EL (cell line): ENCODE measurements at places on chromosomes 11 and 22.

DNA sequence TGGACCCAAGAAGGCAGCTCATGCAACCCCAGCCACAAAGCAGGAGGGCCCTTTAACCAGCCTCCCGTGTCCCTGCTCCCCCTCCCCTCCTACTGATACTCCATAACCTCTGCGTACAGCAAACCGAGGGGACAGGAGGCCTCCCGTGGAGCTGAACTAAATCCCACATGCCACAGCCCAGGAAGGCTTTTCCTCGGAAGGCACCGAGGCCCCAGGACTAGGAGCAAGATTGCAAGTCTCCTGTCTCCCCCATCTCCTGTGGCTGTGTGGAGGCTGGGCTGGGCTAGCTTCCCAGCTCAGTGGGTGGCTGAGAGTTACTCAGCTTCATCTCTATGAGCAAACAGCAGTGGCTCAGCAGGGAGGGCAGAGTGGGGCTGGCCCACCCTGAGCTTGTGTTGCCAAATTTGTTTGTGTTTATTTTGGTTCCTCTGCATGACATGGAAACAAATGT, 62.7 kb upstream of the NECTIN1 start:
- no peak for DNase-seq

- DNase-seq = no peak
These were observed 1.4 kb downstream of the PACSIN3 start for GRCh38 chr11:47184711-47185304.

DNA sequence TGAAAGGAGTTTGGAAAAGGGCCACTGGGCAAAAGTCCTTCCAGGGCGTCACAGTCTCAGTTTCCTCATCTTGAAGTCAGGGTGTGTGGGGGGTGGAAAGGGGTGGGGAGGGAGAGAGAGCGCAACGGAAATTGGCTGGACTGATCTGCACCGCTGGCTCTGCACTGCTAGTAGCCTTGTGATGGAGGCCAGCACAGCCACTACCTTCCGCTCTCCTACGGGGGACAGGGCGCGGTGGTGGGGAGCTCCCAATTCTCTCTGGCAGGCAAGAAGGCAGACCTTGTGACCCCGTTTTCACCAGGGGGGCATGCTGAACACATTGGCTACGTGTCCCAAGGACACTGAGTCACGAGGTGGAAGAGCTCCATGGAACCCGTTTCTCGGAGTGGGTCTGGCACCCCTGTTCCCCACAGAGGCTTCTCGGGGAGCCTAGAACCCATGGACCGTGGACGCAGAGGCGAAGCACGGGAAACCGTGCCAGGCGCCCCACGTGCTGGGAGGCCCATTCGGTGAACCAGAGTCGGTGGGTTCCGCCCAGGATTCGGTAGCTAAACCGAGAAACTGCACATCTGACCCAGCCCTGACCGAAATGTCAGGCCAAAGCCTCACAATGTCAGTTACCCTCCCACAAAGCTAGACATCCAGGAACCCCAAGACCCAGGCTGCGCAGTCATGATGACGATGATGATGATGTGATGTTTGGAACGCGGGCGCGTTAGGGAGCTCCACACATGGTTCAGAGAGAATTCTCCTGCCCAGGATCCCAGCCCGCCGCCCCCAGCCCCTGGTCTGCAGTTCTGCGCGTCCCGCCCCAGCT, 28.3 kb upstream of the WNT11 start:
- DNase-seq = peak; percentile 29

DNA sequence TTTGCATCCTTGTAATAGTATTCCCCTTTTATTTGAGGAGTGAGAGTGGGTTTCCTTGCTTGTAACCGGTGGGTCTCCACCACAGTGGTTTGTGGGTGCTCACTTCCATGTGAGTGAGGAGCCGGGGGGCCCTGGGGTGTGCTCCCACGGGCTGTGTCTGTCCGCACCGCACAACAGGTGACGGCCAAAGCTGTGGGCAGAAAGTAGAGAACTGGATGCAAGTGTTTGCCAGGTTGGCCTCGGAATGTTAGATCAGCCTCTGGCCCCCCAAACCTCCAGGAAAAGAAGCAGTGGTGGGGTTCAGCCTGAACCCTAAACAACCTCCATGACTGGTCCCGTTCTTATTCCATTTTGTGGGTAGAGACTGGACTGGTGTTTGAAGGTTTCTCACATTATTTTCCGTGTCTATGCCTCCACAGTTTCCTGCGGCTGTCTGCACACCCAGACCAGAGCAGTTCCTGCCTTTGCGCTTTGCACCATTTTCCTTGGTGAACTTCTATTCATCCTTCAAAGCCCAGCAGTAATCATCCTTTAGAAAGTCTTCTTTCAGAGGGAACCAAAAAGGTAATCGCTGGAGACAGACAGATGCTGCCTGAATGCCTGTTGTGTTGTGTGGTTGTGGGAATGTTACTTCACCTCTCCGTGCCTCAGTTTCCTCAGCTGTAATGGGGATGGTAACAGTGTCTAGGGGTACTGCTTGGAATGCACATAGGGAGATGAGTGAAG, 77.2 kb downstream of the MYEOV start:
- no peak for DNase-seq

DNA sequence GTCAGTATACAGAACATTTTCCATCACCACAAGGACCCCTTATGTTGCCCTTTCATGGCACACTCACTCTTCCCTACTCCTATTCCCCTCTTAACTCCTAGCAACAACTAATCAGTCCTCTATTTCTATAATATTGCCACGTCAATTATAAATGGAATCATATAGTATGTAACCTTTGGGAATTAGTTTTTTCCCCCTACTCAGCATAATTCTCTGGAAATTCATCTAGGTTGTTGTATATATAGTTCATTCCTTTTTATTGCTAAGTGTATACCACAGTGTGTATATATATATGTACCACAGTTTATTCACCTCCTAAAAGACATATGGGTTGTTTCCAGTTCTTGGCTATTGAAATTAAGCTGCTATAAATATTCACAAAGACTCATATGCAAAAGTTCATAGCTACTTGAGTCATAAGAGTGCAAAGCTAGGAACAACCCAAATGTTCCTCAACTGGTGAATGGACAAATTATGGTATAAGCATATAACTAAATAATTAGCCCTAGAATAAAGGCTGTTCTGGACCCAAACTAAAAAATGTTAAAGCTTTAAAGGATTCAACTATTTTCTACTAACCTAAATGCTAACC, 41.3 kb downstream of the TUB start:
- no peak for DNase-seq

GRCh38 chr11:87600938-87601337, 563.2 kb downstream of the TMEM135 start:
- DNase-seq = no peak

- no peak for DNase-seq
These were observed 4.4 kb downstream of the TRMU start for GRCh38 chr22:46339956-46340355.

DNA sequence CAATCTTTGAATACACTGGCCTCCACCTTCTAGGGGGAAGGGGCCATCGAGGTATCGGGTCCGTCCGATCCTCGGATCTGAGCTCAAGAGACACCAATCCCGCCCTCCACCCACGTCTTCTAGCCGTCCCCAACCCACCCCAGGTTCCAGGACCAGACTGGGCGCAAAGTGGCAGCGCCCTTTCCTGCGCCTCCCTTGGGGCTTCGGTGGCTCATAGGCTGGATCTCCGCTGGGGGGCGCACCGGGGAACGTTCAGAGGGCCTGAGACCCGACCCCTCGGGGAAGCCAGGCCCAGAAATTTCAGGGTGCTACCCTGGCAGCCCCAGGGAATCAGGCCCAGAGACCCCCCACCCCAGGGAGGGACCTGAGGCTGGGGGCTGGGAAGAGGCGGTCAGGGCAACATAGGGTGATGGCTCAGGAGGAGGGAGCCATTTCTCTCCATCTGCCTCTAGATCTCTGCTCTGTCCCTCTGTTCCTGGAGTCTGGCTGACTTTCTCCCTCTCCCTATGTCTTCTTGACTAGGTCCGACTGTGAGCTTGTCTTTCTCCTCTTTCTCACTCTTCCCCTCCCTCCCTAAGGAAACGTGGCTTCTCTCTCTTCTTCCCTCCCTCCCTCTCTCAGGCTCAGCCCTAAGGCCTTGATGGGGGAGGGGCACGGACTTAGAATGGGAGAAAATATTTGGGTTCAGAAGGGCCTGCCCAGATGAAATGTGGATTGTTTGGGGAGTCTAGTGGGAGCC, 1.1 kb downstream of the CREB3L1 start:
- peak; percentile 84 for DNase-seq

GRCh38 chr11:43200031-43200430, 111.8 kb upstream of the API5 start:
- no peak for DNase-seq

DNA sequence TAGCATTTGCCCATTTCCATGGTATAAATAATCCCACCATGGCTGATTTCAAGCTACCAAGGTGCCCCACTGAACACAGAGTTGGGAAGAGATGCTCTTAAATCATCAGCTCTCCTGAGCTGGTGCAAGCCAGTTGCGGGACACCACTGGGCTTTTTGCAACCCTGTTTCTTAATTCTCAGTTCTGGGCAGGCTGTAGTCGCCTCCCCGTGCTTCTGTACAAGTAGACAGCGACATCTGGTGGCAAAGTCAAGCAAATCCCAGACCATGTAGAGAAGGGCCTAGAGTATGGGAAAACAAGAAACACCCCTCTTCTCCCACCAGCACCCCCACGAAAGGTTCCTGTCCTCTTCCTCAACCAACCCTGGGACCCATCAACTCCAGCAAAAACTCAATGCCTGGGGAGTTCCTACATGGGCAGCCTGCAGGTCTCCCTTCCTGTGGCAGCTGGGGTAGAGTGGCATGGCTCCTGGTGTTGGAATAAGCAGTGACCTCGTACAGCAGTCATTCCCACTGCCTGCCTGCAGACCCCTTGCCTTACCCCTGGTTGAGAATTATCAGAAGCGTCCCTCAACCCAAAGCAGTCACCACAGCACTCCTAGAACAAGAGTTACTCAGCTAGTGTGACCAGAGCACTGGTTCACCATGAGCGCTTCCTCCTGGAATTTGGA, 68.4 kb downstream of the IGLL5 start:
- DNase-seq = peak; percentile 62

DNA sequence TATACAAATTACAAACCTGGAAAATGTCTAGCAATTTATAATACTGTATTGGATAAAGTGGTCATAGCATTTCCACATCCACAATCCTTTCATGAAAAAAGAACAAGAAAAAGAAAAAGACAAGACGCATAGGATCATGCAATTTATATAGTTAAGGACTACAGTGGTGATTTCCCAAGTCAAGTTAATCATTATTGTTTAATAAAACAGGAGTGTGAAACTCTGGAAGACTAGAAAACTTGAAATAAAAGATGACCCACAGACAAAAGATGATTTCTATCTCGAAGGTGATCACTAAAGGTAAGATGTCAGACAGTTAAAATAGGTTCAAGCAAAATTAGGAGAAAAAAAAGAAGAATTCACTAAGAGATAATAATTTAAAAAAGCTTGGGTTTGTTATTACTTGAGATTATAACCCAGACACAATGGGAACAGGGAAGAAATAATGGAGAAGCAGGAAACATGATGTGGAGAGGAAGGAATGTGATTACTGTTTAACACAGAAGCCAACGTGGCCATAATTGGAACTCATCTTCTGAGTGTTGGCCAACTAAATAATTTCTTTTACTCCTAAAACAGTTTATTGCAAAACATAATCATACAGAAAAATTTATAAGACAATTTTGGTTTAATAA, 441.2 kb upstream of the ANO3 start:
- no peak for DNase-seq

DNA sequence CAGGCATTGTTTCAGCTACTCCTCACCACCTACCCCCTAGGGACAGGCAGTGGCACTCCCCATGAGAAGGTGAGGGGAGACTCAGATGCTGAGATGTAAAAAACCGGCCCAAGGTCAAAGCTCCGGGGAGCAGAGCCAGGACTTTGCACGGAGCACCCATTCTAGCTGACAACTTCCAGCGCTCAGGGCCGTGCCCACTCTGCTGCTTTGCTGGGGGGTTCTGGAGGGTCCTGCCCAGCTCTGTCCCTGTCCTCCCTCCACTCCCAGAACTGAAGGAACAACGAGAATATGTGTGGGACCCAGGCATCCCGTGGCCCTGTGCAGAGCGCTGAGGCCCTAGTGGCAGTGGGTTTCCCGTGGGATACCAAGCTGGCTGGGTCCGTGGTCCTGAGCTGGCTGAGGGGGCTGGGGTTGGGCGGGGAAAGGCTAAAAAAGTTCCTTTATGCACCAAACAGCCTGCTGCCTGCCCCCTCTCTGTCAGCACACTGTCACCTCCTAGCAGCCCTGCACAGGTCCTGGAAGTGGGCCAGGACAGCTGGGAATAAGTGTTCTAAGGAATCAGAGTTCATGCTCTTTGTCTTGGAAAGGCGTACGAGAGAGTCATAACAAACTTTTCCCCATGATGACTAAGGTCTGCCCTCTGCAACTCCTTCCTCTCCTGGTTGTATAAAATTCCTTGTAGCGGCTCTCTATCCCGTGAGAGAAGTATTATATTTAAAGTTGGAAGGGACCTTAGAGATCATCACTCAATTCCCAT, 1.9 kb downstream of the MS4A10 start:
- peak; percentile 73 for DNase-seq

DNA sequence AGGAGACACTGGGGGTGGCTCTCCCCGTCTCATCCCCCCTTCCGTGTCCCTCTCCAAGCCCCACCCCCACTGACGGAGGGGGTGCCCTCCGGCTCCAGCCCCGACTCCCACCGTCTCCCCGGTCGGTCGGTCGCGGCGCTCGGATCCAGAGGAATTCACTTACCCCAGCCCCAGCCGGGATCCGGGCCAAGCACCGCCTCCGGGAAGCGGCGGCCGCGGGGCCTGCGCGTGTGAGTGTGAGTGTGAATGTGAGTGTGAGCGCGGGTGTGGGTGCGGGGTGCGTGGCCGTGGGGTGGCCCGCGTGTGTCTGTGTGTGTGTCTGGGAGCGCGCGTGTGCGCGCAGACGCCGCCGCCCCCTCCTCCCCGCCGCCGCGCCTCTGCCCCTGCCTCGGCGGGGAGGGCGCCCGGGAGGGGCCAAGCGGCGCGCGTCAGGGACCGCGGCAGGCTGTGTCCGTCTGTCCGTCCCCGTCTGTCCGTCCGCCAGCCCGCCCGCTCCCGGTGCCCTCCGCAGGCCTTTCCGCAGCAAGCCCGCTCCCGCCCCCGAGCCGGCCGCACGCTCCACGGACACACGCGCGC, at the start of gene ELFN2:
Gene ELFN2 (minus strand): TSS at position 345 of the 576 bp plus-strand sequence. CDS start 51,945 bp downstream, outside the sequence.
- DNase-seq = peak; percentile 36

GRCh38 chr22:20130731-20131596, 640 bp upstream of the ZDHHC8 start:
- DNase-seq = peak; percentile 79

GRCh38 chr11:99366546-99366945, 345.8 kb downstream of the CNTN5 start:
- no peak for DNase-seq

GRCh38 chr11:6616596-6617250, 2.5 kb downstream of the TPP1 start:
- DNase-seq = no peak

GRCh38 chr22:27851974-27852746, 50.6 kb upstream of the MN1 start:
- no peak for DNase-seq

- DNase-seq = no peak
These were observed 550.6 kb downstream of the SOX6 start for GRCh38 chr11:15805726-15806125.

DNA sequence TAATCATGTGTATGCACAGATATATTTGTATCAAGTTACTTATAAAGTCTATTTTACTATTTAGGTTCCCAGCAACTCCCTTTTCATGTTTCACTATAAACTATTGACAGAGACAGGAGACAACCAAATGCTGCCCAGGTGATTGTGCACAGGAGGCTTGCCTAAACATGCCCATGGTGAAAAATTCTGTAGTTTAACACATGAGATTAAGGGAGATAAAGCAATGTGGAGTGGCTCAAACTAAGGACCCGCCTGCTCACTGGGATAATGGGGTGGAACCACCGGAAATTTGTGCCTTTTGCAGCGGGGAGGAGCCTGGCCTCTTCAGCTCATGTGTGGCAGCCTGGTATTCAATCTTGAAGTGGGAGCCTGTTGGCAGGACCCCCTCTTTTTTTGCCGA, 459.5 kb upstream of the CNTN5 start:
- DNase-seq = no peak

- DNase-seq = no peak
These were observed 6.9 kb downstream of the PATZ1 start for GRCh38 chr22:31339148-31339832.
